ENCODE measurements at places on chromosomes 7 and 10.

- DNase-seq = no peak
Observed at GRCh38 chr10:89685936-89686335, 15.5 kb upstream of the KIF20B start.

GRCh38 chr10:128848810-128849209 is 618.2 kb upstream of the MGMT start:
- no peak for DNase-seq

DNA sequence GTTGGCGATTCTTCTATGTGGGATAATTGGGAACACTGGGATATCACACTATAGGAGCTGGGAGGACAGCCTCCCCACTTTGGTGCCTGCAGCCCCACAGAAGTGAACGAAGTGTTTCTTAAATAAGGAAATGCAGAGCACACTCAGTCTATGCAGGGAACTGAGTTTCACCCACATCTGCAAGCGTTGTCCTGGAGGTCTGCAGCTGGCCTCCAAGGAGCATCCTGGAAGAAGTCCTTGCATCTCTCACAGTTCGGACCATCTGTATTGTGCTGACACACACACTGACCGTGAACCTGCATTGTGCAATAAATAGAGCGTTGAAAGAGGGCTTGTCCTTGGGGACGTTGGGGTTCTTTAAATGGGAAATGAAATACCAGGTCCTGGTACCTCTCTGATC is 25.8 kb downstream of the LAMB4 start:
- DNase-seq = no peak

GRCh38 chr10:102815790-102816549 is 21.2 kb downstream of the CYP17A1 start:
- DNase-seq = no peak

DNA sequence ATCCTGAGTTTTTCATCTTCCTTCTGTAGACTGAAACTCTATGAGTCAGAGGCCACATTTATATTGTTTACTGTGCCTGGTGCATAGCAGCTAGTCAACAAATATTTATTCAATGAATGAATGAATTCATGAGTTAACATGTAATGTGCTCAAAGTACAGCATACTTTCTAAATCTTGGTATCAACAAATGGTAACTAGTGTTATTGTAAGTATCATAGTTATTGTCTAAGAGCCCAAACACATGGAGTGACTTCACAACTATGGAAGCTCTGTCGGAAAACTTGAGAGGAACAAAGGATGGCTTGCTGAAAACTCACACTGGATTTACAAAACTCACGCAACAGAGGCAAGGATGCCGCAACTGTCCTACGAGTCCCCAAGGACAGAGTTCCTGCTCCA is 35.9 kb downstream of the DENND2A start:
- no peak for DNase-seq

DNA sequence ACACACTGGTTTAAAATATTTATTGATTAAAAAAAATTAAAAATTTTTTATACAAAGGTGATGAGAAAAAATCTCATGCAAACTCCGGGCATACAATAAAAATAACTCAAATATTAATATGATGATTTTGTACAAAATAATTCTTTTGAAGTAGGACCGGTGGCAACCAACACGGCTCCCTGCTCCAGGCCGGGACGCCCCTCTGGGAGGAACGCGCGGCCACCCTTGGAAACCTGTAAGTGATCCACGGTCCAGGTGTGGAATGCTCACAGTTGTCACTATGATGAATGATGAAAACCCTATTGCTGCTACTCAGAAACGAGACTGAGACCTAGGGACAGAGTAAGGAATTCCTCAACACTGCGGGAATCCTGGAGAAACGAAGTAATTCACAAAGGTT is 219.1 kb downstream of the TCERG1L start:
- DNase-seq = no peak

All from GM18507 (cell line).